ENCODE measurements at places on chromosomes 7 and 10.

DNA sequence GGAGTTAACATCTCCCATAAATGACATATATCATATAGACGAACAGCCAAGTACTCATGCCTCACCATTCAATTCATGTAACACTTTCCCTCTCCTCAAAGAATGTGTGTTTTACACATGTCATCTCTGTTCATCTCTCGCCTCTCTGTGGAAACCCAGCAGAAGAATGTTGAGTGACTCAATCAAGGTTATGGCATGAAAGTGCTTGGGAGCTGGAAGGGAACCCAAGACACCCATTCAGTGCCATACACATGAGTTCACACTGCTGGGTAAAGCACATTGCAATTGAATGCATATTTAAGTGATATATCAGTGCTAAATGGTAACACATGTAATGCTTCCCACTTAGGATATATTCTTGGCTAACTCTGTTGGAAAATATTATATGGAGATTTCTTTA is 322.9 kb downstream of the PTEN start:
- no peak for DNase-seq

DNA sequence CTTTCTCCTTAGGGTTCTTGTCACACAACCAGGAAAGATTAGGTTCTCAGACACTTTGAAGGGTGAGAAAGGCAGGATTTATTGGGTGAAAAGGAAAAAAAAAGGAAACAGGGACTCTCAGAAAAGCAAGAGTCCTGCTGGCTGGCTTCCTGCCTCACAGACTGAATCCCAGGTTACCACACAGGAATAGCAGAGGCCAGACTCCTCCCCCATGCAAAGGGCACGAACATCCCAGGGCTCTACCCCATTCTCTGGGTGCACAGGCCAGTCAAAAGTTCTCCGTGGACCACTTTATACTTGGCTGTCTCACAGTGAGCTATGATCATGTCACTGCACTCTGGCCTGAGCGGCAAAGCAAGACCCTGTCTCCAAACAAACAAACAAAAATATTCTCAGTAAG is 42.6 kb downstream of the HOXA1 start:
- DNase-seq = no peak

- DNase-seq = no peak
Measured at GRCh38 chr10:26517141-26517867, 79.2 kb downstream of the APBB1IP start.

DNA sequence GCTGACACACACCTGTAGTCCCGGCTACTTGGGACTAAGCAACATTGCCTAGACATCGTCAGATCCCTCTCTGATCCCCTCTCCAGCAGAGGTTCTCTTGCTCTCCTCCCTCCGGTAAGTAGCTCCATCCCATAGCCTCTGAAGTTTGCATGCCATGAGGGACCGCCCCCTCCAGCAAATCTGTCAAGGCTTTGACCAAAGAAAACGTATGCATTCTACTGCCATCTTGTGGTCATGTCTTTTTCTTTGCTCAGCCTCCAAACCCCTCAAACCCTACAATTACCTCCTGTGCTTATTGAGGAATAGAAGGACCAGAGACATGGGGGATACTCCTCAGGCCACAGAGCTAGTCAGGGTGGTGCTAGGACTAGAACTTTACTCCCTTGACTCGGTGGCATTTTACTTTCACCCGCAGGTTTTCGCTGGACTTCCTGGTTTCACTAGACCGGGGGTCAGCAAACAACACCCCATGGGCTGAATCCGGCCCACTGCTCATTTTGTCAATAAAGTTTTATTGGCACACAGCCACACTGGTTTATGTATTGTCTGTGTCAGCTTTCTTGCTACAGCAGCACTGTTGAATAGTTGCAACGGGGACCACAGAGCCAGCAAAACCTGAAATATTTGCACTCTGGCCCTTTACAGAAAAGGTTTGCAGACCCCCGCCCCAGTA is 202.6 kb upstream of the FOXK1 start:
- peak; percentile 25 for DNase-seq
